ENCODE measurements at places on chromosomes 7 and 10.

DNA sequence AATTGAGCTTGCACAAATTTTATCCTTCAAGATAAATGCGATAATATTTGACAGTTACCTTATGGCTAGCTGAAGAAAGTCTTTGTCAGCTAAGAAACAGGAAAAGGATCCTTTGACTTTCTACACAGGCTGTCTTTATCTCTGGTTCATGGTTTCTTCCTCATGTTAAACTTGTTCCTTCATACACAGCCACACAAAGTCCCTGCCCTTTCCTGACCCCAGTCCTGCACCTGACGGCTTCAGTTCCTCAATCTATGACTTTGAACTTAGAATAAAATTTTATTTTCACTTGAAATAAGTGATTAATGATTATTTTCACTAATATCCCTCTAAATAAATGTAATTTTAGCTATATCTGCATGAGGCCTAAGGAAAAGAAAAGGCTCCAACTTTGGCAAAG, 77.8 kb upstream of the PRSS1 start:
- ATAC-seq = no peak

DNA sequence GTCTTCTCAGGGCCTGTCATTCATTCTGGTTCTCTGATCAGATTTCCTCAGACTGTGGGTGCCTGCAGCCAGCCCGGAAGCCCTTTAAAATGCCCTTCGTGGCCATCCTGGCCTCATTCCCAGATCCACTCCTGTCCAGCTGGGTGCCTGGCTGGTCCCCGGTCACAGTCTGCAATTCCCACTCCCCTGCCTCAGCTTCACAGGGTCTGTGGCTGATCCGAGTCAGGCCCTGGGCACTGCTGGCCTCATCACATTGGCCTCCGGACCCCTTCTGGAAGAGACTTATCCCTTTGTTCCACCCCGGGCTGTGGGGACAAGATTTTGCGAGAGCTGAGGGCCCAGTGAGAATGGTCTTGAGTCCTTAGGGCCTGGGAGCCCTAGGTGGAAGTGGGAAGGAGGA, 12.1 kb downstream of the DOCK1 start:
- no peak for ATAC-seq

GRCh38 chr10:47257396-47258120, 42.4 kb upstream of the GDF10 start:
- ATAC-seq = peak; percentile 57

DNA sequence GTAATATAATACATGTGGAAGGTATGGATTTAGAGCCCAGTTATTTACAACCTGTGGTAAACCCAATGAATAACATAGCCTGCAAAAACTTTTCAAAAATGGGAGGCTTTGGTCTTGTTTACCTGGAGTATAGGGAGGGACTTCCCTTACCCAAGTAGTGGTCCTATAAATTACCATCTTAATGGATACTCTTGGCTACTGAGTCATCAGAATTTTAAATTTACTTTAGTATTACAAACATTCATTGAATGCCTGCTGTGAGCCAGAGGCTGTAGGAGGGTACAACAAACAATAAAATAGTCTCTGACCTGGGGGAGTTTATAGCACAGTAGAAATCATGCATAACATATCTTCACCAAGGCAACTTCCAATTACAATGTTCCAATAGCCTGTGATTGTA, 365.1 kb downstream of the BBS9 start:
- ATAC-seq = no peak

DNA sequence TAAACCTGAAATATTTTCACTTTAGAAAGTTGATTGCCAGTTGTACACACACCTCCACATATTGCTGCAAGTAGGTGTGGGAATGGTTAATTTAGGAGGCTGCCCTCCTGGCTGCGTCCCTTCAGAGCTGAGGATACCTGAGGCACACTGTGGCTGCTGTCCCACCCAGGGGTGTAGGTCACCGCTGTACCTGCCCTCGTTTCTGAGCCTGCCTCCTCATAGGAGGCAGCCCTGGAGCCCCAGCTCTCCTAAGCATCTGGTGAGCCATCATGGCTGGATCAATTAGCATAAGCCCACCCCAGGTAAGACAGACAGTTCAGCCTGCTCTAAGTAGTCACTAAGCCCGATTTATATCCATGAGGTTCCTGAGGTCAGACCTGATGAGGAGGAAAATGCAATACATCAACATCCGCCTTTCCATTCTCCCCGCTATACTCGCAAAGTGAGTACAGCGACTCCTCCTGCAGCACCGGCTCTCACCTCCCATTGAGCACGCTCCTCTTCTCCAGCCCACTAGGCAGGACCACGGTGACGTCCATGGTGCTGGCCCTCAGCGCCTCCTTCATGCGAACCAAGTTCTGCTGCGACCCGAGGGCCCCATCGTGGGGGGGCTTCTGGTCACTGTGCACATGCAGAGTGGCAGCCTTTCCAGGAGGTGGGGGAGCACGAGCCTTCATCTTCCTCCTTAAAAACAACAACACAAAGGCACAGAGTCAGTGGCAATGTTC, 97.2 kb downstream of the COBL start:
- no peak for ATAC-seq

GRCh38 chr7:6393667-6394056, 54.1 kb downstream of the DAGLB start:
- ATAC-seq = no peak

DNA sequence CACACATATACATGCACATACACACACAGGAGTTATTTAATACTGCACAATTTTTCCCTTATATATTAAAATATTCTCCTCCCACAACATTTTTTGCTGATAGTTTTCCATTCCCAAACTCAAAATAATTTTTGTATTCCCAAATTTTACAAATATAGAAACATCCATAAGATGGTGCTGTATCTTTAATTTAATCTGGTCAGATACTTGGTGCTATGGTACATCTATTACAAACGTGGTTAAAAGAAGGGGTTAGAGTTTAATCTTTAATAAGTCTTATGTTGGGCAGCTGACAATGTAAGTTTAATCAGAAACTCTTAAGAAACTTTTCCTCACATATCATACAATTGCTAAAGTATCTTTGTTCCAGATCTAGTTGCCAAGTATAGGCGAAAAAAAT, 10.2 kb upstream of the CADPS2 start:
- no peak for ATAC-seq

- ATAC-seq = no peak
These were observed 70.0 kb downstream of the CRTAC1 start for GRCh38 chr10:97960269-97961056.

GRCh38 chr10:110746254-110746826, 102.2 kb downstream of the RBM20 start:
- ATAC-seq = no peak

- no peak for ATAC-seq
These were observed 44.7 kb downstream of the MGMT start for GRCh38 chr10:129511758-129512157.

DNA sequence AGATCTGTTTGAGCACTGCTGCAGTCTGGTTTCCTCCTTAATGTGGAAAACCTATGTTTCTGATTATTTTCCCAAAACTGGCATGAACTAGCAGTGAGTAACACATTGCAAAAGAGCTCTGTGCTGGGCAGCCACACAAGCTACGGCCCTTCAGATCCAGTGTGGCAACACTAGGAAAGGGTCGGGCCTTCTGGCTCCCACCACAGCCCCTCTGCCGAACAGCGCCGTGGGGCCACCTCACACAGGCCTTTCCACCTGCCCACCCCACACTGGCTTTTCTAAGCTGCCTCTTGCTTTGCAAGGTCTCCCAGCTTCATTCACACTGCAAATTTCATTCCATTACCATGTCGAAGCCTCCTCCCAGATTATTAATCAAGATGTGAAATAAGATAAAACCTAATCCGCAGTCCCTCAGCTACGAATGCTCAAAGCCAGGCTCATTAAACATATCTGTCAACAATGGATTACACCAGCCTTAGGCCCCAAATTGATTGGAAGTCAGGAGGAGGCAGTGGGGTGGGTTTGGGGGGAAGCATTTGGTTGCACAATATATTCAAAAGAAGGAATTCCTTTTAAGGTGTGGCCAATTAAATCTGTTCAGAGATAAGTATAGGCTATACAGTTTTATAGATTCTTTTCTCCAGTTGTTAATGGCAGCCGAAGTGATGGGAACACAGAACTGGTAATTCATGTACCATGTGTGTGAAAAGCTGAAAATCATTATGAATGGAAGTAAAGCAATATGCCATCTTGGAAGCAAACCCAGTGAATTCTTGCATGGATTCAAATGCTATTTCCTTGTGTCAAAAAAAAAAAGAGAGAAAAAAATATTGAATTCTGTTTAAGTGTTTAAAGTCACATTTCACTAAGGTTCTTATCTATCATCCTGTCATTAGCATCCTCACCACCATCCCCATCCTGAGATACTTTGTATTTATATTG, 223.7 kb downstream of the MTERF1 start:
- no peak for ATAC-seq

DNA sequence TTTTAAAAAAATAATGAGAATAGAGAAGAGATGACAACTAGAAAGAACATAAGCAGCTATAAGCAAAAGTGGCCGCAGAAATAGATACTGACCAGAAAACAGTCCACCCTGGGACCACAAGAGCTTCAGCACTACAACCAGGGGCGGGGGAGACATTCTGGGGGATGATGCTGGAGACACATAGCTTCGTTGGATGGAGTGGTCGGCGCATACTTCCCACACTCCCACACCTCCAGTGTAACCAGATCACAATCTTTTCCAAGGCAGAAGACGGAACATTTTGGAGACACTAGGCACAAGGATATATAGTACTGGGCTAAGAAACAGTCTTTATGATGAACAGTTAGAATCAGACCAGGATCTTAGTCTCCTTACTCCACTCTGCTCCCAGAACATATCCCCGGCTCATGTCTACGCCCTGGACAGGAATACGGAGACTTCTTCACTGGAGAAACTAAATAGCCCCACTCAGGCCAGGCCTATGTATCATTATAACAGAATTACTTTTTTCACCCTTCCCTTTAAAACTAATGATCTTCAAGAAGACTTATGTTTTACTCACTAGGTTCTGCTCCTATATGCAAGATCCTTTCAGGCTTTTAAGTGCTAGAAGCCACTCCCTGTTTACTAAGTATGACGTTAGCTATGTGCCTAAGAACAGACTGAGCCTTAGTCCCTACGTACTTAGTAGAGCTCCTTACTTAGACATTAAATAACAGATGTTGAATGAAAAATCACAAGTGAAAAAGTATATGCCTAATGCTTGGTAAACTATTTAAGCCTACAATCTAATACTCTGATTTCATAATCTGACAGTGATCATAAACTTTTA, 169.6 kb downstream of the SRPK2 start:
- no peak for ATAC-seq

- no peak for ATAC-seq
These were observed 10.5 kb upstream of the ZMIZ2 start for GRCh38 chr7:44738051-44738723.

DNA sequence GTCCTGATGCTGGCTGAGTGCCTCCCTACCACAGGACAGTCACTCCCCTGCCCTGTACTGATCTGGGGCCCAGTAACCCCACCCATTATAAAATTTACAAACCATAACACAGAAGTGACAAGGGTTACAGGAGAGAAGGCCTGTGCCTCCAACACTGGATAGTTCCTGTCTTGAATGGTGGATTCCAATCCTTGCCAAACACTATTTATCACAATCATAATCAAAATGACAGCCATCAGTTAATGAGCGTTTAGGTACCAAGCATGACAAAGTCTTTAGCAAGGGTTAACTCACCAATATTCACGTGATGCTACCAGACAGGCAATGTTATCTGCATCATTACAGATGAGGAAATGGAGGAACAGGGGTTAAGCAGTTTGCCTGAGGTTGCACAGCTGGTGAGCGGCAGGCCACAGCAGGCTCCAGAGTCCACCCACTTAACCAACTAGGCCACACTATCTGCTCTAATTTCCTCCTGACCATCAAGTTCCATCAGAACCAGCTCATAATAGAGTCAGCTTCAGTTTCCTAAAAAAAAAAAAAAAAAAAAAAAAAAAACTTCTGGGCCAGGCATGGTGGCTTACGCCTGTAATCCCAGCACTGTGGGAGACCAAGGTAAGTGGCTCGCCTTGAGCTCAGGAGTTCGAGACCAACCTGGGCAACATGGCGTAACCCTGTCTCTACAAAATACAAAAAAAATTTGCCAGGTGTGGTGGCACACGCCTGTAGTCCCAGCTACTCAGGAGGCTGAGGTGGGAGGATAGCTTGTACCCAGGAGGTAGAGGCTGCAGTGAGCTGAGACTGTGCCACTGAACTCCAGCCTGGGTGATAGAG, 14.2 kb downstream of the PDLIM1 start:
- ATAC-seq = no peak

- ATAC-seq = no peak
These were observed 80.0 kb downstream of the RBM33 start for GRCh38 chr7:155724327-155725005.

GRCh38 chr7:85030893-85031292, 156.0 kb downstream of the SEMA3D start:
- ATAC-seq = no peak

GRCh38 chr7:49791088-49791741, 17.8 kb downstream of the VWC2 start:
- ATAC-seq = no peak

DNA sequence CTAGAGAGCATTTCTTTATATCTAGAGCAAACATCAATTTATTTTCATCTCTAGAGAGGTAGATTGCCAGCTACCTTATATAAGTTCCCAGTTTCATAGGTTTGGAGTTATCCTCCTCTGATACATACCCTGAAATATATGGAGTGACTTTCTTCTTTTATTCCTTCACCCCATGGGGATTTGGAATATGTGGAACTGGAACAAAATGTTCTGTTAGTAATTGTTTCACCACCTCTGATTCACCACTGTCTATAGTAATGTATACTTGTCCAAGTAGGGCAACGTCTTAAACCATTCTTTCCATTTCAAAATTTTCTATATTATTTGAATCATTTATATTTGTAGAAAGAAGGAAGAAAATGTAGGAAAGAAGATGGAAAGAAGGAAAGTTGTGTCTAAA, 511.2 kb upstream of the KCND2 start:
- no peak for ATAC-seq

DNA sequence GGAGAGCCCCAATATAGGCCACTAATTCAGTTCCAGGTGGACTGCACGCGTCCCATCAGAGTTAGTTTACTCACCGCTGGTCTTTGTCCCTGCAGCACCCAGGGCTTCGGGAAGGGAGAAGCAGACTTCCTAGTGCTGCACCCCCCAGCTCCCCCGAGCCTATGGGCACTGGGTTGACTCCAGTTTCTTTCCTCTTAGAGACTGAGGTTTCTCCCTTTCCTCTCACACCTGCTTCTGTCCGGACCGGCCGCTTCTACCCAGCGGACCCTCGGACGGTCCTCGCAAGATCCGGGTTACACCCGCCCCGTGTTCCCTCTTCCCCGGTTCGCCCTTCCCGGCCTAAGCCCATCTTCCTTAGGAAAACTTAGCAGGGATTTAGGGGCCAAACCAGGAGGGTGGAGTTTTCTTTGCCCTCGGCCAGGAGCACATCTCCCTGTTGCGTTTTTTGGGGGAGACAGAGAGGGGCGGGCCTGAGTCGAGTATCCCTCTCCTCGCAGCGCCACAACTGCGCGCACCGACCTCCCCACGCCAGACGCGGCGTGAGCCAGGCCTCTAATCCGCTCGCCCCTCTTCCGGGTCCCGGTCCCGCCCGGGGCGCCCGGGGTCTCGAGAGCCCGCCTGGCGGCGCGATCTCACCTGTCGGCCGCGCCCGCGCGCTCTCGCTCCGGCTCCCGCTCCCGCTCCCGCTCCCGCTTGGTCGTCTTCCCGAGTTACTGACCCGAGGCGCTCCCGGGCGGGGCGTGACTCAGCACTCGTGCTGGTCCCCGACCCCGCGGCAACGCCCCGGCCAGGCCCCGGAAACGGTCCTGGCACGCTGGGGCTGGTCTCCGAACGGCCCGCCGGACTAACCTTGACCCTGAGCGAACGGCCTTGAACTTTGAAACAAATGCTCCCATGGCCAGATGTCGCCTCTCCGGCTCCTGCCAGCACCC, at the start of gene AIFM2:
Gene AIFM2, minus strand, starts transcription at position 728 of the 932 bp plus-strand sequence. CDS start 8,741 bp downstream, outside the sequence.
- peak; percentile 84 for ATAC-seq

All from activated CD4-positive, CD25-positive, alpha-beta regulatory T cell treated with anti-CD3 and anti-CD28 coated beads, Interleukin-2, amount 50 U/mL, for 24 hours (primary cell).